Inflammatory macrophage treated with lipopolysaccharide for 1 hour (primary cell): ENCODE measurements at places on chromosomes 11 and 22.

DNA sequence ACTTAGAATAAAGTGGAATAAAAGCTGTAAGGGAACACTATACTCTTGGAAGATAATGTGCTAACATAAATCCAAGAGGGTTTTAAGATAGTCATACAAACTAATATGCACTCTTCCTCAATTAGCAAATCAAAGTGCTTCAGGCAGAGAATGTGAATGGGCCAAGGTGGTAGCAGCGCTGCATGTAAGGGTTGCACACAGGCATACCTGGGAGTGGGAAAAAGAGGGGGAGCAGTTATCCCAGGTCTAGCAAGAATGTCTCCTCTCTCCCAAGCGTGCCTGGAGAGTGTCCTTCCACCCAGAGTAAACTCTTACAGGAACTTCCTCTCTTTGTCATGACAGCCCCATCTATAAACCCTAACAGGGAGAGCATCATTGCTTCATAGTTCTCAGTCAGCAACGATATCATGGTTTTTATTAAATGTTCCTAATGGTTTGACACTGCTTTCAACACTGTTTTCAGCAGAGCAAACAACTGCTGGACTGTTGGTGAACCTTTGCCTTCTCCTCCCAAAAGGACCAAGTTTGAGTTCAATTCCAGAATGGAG, 61.6 kb downstream of the SYTL2 start:
- DNase-seq = peak; percentile 8

DNA sequence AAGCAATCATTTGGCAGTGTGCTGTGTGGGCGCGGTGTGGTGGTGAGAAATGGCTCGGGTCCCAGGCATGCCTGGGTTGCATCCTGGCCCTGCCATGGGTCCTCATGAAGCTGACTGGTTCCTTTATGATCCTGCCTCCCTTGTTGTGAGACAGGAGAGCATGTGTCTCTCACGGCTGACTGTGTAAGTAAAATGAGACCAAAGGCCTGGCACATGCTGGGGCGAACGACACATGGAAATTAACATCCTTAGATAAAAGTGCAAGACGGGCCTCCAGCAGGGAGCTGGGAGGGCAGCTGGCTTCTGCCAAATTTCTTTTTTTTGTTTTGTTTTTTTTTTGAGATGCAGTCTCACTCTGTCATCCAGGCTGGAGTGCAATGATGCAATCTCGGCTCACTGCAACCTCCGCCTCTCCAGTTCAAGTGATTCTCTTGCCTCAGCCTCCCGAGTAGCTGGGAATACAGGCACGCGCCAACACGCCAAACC, 9.4 kb upstream of the FBLN1 start:
- no peak for DNase-seq

- DNase-seq = no peak
Measured at GRCh38 chr11:21572210-21572609, 620.7 kb upstream of the ANO5 start.

DNA sequence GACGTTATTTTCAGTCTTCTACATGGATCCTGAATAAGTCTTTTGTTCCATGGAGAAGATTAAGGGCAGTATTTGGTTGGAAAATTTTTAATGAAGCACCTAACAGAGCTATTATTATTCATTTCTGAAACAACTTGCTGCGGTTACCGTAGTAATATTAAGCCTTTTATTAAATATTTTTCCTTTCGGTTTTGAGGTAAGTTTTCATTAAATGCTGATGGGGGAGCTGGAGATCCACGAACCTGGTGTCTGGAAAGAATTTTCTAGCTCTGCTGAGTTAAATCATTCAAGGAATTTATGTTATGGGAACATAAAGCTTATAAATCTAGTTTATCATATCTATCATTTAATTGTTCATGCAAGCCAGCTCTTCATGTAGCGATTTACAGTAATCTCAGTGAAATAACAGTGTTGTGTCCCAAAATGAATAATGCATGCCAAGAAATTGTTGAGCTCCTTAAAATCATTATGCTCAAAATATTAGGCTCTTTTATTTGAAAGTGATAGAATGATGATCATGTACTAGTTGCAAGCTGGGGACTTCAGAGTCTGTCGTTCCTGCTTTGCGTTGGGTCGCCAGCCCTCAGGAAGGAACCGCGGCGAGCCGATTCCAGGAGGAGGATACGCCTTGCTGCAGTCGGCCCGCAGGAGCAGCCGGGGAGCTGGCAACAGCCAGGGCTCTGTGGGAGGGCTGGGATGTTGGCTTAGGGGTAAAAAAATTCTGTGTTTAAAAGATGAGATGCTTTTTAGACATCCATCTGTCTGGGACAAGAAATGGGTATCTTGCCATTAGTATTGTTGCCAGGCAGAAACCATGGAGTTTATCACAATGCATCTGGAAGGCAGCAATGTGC, 83.1 kb downstream of the TBC1D22A start:
- no peak for DNase-seq

GRCh38 chr11:17250561-17251350, 25.8 kb upstream of the NUCB2 start:
- DNase-seq = no peak

DNA sequence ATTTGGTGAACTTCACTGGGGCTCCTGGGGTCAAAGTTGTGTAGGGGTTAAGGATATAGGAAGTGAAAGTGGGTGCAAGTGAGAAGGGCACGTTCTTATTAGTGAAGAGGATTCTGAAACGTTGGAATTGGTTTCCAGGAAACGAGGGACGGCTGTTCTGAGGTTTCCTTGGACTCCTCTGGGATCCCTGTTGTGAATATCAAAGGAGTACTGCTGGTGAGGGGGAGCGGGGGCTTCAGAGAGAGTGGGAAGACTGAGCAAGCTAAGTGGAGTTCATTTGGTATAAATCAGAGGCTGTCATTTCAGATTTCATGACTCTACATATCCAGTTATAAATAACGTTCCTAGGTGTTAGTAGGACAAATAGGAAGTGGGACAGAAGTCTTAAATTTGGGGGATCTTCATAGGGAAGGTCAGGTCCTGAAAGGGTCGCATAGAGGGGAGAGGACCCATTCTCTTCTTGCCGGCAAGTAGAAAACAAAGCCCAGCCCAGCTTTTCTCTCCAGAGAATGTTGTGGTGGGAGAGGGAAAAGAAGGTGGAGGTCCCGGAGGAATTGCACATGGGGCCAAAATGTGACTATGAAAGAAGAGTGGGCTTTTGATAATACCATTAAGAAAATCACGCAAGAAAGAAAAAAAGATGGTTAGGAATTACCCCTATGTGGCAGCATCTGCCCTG, 1.1 kb upstream of the NELL1 start:
- no peak for DNase-seq

DNA sequence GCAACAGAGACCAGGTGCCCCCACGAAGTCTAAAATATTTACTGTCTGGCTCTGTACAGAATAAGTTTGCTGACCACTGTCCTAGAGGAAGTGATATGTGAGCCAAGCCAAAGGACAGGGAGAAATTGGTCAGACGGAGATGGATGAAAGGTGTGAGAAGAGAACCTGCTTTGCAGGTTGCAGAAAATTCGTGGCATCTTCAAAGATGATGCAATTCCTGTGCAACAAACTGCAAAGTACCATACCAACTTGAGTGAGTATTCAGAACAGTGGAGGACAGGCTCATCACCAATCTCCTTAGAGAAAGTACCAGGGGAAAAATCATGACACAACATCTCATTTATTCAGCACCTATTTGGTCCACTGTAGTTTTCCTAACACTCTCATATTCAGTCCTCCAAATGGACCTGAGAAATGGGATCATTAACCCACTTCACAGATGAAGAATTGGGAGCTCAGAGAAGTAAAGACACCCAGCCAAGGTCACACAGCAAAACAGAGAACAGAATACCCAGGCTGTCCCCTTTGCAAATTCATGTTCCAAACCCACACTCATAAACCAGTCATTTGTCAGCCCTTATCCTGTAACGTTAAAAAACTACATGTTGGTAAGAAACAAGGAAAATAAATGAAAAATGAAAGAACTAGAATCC, 536.8 kb downstream of the MIAT start:
- DNase-seq = no peak

- peak; percentile 73 for DNase-seq
Measured at GRCh38 chr11:69918938-69919650, 99.9 kb upstream of the FGF3 start.

- peak; percentile 20 for DNase-seq
Measured at GRCh38 chr22:27801616-27802345, at the start of gene MN1. Gene MN1, minus strand, starts transcription at chr22:27801756. Its CDS starts 1,213 bp downstream, at chr22:27800543.

GRCh38 chr11:48055292-48056132, 75.2 kb downstream of the PTPRJ start:
- DNase-seq = no peak

- no peak for DNase-seq
Measured at GRCh38 chr11:69702239-69702691, 1.6 kb downstream of the FGF19 start.

DNA sequence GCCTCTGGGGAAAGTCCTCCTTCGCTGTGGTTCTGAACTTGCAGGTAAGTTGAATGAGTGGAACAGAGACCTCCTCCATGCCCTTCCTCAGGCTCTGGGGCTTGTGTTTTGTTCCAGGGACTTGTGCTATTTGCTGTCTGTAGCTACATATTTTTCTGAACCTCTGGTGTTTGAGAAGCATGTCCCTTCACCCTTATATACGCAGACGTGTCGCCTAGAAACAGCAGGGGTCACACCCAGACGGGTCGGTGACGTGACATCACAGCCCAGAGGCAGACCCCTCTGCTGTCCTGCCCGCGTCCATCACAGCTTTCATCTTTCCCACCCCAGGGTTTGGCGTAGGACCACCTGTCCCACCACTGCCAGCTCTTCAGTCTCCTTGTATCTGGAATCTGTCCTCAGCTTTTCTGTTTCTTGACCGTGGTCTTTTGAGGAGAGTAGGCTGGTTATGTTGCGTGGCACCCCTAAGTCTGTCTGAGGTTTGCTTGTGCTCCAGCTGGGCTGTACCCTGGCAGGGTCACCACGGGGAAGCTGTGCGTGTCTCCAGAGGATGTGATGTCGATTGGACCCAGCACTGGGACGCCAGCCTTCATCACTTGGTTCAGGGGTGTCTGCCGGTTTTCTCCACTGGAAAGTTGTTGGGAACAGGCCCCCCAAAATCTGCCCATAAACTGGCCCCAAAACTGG, 13.4 kb upstream of the MUC5B start:
- no peak for DNase-seq

DNA sequence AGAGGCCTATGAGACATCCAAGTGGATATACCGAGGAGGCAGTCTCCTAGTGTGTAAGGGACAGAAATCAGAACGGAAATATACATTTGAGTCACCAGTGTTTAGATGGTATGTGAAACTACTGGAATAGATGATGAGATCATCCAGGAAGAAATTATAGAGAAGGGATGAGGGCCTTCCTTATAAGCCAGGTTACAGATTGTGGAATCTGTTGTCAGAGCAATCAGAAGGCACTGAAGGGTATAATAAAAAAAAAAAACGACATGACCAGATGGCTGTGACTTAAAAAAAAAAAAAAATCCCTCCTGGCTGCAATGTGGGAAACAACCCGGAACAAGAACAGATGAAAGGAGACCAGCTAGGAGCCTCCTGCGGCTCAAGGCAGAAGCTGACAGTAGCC, 2.7 kb downstream of the MAJIN start:
- peak; percentile 4 for DNase-seq

GRCh38 chr11:27444801-27445215, 27.8 kb downstream of the LGR4 start:
- DNase-seq = no peak

- peak; percentile 66 for DNase-seq
Measured at GRCh38 chr11:96393753-96394348, 4.0 kb downstream of the JRKL start.

DNA sequence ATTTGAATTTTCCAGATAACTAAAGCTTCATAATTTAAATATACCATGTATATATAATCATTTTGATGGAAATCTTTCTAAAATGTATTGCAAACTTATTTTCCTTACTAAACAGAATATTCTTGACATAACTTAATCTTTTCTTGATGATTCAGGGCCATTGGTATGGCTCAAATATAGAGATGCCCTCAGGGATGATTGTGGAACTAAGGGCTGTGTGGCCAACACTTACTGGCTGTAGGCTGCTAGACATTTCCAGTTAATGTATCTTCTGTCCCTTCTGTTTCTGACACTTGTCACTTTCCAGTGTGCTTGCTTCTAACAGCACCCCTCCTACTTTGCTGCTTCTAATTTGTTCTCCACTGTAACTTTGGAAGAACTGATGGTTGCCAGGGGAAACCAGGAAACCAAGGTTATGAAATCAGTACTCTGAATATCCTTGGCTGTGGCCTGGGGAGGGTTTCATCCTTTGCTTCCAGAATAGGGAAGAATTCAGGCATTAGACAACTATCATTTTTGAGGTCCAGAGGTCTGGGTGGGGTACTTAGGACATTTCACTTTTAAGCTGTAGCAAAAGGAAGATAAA, 697.2 kb downstream of the ETS1 start:
- DNase-seq = no peak

DNA sequence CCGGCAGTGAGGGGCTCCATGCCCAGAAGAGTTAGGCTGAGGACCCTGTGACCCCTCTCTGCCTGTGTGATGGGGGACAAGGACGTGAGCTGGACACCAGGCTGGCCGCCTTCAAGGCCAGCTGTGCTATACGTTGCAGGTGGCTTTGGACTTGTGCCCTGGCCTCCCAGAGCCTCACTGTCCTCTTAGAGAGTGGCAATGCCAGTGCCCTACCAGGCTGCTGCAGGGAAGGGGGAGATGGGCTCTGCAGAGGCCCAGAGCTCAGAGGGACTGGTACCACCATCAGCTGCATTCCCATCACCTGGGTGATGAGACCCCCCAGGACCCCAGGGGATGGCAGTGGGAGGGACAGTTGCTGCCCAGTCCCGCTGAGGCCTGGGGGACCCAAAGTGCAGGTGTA, 90.4 kb upstream of the SHISAL1 start:
- DNase-seq = no peak

DNA sequence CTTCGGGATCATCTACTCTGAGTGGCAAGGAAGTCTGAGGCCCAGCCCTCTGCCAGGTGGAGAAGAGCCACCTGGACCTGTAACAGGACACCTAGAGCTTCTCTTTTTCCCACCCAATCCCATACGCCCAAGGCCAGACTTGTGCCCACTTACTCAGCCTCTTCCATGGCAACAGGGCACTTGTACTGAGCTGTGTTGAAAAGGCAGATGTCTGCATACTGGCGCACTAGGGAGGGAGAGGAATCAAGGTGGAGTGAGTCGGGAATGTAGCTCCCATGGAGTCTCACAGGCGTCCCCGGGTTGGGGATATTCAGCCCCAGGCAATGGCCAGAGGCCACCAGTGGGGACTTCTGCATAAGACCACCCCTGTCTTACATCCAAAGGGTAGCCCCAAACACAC, 36.1 kb downstream of the TPBGL start:
- no peak for DNase-seq

DNA sequence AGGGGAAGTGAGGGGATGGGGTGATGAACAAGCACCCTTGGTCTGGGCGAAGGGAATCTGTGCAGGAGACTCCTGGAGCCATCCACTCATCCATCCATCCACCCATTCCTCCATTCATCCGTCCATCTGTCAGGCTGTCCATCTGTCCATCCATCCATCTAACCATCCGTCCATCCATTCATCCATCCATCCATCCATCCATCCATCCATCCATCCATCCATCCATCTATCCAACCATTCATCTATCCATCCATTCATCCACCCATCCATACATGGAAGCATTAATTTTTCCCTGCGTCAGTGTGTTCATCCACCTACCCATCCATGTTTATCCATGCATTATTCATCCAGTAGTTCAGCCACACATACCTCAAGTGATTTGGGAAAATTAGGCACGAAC, 32.0 kb downstream of the WNT11 start:
- no peak for DNase-seq
